ENCODE measurements at places on chromosomes 3 and 15.

- no peak for ATAC-seq
These were observed 216.8 kb downstream of the VGLL3 start for GRCh38 chr3:86774082-86774691.

- no peak for ATAC-seq
These were observed 216.2 kb downstream of the ABHD5 start for GRCh38 chr3:43906849-43907507.

- no peak for ATAC-seq
These were observed 86.8 kb downstream of the DTWD1 start for GRCh38 chr15:49707598-49707997.

- peak; percentile 46 for ATAC-seq
These were observed 104.2 kb upstream of the RAD18 start for GRCh38 chr3:9067352-9067975.

DNA sequence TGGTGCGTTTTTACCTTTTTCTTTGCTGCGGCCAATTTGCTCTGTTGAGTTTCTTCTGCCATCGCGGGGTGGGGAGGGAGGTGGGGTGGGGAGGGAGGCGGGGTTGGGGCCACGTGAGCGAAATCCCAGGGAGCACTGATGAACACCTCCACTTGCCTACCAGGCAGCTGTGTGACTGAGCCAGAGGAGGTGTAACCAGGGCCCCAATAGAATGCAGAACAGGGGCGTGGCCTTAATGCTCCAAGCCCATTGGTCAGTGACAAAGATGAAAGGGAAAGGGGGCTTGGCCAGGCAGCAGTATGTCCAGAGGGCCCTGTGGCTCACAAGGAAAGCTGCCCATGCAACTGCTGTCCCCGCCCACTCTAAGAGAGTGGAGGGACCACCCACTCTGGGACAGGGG, 21.4 kb upstream of the OR4F6 start:
- ATAC-seq: no peak

DNA sequence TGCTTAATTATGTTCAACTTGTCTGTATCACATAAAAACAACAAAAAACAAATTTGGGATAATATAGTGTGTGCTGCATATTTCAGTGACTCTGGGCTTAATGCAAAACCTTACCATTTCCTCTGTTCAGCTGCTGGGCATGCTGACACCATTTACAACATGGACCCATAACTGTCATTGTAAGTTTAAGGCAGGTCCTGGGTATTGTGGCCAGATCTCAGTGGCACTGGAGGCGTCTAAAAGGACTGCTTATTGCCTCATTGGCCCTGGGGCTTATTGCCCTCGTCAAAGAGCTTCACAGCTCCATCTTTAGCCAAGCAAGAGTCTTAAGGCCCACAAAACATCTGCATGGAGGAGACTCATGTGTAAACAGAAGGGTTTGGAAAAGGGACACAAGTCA, 390.2 kb downstream of the NR2F2 start:
- ATAC-seq: no peak
